Activated naive CD4-positive, alpha-beta T cell treated with anti-CD3 and anti-CD28 coated beads, Interleukin-2, amount 10 ng/mL, durations not matched to agents 7 days and 5 days (primary cell): ENCODE measurements at places on chromosomes 3 and 15.
A peak's percentile ranks its signal among the peaks of the same experiment; 100 is the strongest.

DNA sequence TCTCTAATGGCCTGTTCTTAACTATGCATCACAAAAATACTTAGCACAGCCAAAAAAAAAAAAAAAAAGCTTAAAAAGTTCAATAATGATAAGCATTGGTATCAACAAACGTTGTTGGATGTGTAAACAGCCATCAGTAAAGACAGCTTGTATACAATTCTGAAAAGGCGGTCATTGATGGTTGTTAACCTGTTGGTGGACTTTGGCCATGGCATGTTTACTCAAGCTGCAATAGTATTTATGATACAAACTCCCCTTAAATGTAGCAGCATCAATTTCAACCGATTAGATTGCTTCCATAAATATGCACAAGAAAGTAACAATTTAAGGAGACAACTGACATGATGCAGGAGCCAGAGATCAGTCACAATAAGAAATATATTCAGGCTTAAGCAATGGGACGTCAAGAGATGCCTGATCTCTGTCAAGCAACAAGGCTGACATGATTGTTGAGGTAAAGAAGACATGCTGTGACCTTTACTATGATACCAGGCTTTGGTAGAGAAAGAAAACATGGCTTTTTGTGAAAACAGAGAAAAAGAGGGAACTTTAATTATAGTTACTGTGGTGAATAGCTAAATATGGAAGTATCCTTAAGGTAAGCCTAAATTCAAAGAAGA, 14.2 kb upstream of the SLC7A14 start:
- no peak for DNase-seq

DNA sequence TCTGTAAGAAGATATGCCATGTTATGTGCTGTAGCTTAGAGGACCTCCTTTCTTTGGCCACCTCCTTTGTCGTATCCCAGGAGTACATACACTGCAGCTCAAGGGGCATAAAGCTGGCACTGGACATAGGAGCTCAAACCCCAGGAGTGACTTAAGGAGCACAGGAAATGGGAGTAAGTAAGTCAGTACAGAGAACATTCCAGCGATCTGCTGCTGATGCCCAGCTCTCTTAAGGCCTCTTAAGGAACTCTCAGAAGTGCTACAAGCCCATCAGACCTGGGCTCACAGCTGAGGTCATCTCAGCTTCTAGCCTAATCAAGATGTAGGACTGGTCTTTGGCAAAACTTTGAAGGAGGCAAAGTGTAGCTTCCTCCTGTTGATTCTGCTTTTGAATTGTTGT, 21.6 kb upstream of the ACTL6A start:
- DNase-seq: no peak

DNA sequence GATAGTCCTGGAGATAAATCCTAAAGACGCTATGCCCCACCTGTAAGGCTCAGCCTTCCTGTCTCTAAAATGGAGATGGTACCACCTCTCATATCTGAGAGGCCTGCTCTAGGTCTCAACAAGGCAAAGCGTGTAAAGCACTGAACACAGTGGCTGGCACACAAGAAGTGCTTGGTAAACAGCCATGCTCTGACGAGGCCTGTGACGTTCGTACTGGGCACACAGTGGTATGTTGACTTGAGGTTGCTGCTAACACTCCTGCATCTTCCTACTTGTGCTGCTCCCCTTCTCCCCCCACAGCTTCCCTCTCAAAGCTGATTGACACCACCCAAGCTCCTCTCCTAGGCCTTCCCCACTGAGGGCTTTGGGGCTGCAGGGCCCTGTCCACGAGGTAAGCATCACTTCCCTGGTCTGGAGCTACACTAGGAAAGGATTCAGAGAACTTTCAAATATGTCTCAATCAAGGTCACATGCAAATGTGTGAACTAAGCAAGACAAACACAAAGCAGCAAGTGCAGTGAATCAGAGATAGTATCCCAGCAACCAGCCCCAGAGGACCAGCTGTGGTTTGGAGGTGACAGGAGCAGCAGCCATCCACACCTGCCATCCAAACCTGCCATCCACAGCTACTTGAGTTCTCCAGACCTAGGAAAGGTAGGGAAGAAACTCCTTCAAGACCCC, 177.5 kb downstream of the STT3B start:
- no peak for DNase-seq

GRCh38 chr3:124260206-124260915, 268.4 kb upstream of the ROPN1 start:
- DNase-seq: no peak

DNA sequence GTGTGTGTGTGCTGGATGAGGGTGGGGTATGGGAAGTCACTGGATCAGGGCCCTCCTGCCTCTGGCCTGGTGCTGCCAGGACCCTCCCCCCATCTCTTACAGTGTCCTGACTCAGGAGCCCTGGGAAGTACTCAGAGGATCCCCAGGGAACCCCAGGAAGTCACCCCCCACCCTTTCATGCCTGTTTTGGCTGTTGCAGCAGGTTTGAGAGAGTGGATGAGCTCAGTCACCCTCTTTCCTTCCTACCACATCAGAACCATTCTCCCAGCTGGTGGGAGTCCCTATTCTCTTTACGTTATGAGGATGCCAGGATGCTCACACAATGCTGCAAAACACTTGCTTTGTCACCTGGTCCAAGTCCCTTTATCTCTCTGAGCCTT, 59.0 kb downstream of the BDH1 start:
- DNase-seq: no peak

DNA sequence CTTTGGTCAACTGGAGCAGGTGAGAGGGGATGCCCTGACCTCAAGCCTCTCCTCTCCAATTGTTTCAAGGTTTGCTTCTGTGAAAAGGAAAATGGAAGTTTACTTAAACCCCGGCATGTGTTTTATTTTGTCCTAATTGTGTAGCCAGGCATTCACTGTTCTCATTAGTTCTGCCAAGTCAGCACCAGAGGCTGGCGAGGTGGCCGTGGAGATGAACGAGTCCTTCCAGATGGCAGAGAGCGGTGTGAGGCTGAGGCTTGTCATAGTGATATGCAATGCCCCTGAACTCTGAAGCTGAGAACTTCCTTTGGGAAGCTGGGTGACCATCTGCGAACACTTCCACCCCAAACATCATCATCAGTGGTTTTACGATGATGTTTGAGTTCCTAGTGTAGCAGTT, 199.6 kb downstream of the TJP1 start:
- DNase-seq: no peak

- DNase-seq: no peak
These were observed at the start of gene GRM7 for GRCh38 chr3:6860954-6861624. TSS of gene GRM7 (plus strand) at chr3:6861115.

GRCh38 chr3:141519587-141519986, 32.8 kb downstream of the RASA2 start:
- DNase-seq: no peak

GRCh38 chr15:39510001-39510701, 70.7 kb upstream of the THBS1 start:
- DNase-seq: no peak

DNA sequence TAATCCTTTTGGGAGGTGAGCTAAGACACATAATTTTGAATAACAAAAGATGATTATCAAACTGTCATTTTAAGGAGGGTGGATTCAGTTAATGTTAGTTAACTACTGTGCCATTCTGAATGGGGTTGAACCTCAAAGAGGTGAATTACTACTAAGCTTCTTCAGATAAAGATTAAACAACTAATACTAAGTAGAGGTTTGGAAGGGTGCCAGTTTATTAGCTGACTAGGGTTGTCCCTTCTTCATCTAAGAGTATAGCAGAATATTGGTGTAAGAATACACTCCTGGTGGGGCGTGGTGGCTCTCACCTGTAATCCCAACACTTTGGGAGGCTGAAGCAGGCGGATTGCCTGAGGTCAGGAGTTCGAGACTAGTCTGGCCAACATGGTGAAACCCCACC, 123.1 kb upstream of the LRRFIP2 start:
- no peak for DNase-seq

GRCh38 chr15:87947560-87947959, 309.0 kb downstream of the NTRK3 start:
- DNase-seq: no peak

DNA sequence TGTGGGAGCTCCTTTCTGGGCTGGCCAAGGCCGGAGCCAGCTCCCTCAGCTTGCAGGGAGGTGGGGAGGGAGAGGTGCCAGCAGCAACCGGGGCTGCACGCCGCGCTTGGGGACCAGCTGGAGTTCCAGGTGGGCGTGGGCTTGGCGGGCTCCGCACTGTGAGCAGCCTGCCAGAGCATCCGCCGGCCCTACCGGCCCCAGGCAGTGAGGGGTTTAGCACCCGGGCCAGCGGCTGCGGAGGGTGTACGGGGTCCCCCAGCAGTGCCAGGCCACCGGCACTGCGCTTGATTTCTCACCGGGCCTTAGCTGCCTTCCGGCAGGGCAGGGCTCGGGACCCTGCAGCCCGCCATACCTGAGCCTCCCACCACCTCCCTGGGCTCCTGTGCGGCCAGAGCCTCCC, 651.0 kb upstream of the ARPP21 start:
- DNase-seq: no peak

- DNase-seq: no peak
These were observed 28.4 kb downstream of the CD200R1L start for GRCh38 chr3:112818289-112818688.

DNA sequence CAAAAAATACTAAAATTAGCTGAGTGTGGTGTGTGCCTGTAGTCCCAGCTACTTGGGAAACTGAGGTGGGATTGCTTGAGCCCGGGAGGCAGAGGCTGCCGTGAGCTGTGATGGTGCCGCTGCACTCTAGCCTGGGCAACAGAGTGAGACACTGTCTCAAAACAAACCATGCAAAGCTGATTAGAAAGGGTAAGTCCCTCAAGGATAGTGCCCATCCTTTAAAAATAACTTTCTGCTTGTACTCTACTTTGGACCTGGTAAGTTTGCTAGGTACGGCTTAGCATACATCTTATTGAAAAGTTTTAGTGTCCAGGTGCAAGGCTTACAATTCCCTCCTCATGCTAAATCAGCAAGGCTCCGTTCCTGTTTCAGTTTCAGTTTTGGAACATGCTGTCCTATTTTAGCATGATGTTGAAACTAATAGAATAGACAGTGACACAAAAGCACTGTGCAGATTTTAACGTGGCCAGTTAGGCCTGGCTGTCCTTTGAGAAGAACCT, 21.4 kb downstream of the FEM1B start:
- DNase-seq: peak; percentile 37

- peak; percentile 77 for DNase-seq
These were observed 12.4 kb downstream of the TNK2 start for GRCh38 chr3:195895861-195896360.

DNA sequence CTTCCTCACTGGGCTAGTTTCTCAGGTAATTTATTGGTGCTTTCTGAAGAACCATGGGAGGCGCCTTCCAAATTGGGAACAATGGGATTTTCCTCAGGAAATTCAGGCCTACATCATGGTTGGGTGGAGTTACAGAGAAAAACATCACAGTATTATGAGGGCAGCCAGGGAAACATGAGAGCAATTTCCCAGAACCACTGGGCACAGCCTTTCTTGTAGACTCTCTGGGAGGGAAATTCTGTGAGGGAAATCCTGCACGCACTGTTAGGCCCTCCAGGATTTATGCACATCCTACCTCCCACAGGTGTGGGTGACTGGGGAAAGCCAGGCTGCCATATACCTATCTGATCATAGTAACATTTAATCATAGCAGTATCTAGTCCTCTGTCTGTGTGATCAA, 13.2 kb downstream of the POPDC2 start:
- DNase-seq: no peak

GRCh38 chr3:112459750-112460149, 39.5 kb downstream of the BTLA start:
- DNase-seq: peak; percentile 27

GRCh38 chr15:60971732-60972131, 257.4 kb downstream of the RORA start:
- no peak for DNase-seq

DNA sequence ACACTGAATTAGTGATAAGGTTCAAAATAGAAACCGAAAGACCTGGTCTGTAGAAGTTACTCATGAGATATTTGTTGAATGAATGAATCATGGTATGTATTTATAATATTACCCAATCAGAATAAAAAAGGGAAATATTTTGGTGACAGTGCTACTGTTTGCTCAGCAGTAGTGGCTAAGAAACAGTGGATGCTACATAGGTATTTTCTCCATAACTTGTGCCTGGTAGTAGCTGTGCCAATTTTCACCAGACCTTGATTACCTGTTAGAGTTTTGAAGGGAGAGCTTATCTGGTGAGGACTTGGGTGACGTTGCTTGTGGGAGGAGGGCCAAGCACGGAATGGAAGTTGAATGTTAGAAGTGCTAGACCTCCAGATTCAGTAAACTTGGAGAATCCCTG, 14.3 kb downstream of the LIMD1 start:
- DNase-seq: no peak

DNA sequence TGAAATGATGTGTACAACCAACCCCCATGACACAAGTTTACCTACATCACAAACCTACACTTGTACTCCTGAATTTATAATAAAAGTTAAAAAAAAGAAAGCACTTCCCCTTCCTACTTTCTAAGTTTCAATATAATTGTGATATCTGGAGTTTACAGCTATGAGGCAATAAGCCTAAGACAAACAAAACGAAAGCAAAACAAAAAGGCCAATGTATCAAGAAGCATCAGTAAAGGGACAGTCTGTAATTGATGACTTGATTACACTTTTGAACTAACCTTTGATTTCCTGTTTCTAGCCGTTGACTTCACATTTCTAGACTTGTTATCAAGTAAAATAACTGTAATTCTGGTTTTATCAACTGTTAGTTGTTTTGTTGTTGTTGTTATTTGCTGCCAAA, 187.5 kb upstream of the CNTN3 start:
- DNase-seq: no peak

- DNase-seq: no peak
These were observed 666.7 kb upstream of the CADM2 start for GRCh38 chr3:84292128-84292527.

GRCh38 chr15:88725305-88726210, 77.7 kb upstream of the ACAN start:
- no peak for DNase-seq

- no peak for DNase-seq
These were observed 41.4 kb downstream of the ABTB1 start for GRCh38 chr3:127714125-127714571.

DNA sequence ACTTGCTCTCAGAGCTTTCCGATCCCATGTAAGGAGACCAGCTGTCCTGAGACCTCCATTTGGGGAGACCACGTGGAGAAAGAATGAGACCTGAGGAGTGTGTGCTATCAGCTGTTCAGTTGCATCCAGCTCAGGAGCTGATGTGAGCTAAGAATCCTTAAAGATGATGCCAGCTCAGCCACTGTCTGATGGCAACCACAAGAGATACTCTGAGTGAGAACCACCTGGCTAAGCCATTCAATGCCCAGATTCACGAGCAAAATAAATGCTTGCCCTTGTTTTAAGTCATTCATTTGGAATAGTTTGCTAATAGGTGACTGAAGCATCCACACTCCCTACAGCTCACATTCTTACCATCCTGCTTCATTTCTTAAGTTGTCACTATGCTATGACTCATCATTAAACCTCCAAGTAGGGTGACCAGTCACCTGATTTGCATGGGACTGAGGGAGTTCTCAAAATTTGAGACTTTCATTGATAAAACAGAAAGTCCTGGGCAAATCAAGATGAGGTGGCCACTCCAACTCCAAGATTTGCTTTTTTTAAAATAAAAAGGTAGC, 56.4 kb downstream of the SPTSSB start:
- DNase-seq: no peak

- DNase-seq: no peak
These were observed 30.4 kb downstream of the GRIP2 start for GRCh38 chr3:14509796-14510100.

GRCh38 chr15:63494408-63494807, 10.0 kb upstream of the USP3 start:
- DNase-seq: no peak
